GM12892 (cell line): ENCODE measurements at places on chromosomes 11 and 22.

DNA sequence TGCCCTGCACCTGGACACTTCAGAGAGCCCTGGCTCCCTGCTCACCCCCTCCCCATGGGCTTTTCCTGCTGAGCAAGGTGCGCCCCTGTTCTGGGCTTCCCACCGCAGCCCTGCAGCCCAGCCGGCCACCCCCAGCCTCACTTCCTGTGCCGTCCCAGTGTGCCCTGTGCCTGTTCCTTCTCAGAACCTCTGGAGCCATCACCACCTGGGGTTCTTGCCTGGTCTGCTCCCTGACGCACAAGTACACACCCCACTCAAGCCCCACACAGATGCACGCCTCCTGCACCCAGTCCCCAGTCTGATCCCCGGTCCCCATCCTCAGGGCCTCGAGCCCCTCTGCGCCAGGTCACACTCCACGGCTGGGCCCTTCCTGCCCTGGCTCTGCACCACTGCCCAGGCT lies 23.9 kb upstream of the DGCR8 start:
- no peak for DNase-seq

- DNase-seq, result no peak
These were observed 89.5 kb upstream of the KCNQ1OT1 start for GRCh38 chr11:2789331-2789730.

DNA sequence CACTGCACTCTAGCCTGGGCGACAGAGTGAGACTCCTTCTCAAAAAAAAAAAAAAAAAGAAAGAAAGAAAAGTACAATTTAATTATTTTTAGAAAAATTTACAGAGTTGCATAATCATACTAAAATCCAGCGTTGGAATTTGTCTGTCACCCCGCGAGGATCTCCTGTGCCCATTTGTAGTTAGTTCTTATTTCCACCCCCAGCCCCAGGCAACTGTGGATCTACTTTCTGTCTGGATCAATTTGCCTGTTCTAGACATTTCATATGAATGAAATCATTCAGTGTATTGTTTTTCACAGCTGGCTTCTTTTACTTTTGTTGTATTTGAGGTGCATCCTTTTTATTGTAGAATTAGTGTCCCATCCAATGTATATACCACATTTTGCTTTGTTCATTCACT lies 102.6 kb upstream of the RASSF10 start:
- DNase-seq, result no peak

- DNase-seq, result no peak
These were observed 2423.5 kb upstream of the RAG2 start for GRCh38 chr11:39021539-39021938.

DNA sequence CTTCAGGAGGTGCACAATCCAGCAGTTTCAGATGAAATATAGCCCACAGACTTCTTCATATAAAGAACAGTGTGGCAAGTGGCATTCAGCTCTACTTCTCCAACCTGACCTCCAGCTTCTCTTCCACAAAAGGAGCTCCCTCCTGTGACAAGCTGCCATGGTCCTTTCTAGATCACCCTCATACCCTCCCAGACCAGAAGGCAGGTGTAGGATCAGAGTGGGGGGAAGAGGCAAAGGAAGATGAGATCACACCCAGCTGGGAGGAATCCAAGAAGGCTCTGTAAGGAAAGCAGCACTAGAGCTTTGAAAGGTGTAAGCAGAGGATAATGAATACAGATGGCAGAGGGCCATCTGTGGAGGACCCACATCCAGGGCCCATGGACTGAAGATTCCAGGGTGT lies 7.6 kb downstream of the CLPB start:
- no peak for DNase-seq

GRCh38 chr11:110272919-110273318 lies 23.5 kb downstream of the RDX start:
- DNase-seq, result no peak

GRCh38 chr11:113311536-113311935 lies 2.8 kb upstream of the TTC12 start:
- no peak for DNase-seq
